ENCODE measurements at places on chromosomes 12 and 14. TPM values are rescaled to one million over a fixed set of nuclear protein-coding genes. Genes with fewer than 3 reads are reported as not detected.

DNA sequence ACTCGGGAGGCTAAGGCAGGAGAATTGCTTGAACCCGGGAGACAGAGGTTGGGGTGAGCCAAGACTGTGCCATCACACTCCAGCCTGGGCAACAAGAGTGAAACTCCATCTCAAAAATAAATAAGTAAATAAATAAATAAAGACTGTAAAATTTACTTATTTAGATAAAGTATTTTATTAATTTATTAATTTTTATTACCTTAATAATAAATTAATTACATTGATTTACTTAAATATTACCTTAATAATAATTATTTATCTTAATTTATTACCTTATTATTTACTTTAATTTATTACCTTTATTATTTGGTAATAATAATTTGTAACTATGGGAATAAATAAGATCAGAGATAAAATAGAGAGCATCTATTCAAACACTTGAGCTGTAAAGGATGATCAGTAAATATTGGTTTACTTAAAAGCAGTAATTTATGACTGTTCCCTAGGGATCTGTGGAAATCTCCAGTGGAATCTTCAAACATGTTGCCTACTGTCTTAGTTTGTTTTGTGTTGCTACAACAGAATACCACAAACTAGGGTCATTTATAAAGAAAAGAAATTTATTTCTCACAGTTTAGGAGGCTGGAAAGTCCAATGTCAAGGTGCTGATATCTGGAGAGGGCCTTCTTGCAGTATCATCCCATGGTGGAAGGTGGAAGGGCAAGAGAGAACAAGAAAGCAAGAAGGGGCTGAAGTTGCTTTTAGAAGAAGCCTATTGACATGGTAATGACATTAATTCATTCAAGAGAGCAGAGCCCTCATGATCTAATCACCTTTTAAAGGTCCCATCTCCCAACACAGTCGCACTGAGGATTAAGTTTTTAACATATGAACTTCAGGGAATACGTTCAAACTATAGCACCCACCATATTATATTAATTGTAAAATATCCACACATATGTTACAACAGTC, 37.1 kb downstream of the SOCS2 start:
- no peak for DNase-seq

- no peak for DNase-seq
Observed at GRCh38 chr12:78028426-78028825, 197.7 kb downstream of the NAV3 start.

The PPP2R5E gene
- 13.7 TPM for total RNA-seq

The ABCC9 gene
- 65.9 TPM for total RNA-seq

The TEAD4 gene
- 1.6 TPM for total RNA-seq

GRCh38 chr12:68109001-68109400, 50.5 kb downstream of the IFNG start:
- DNase-seq: no peak

The TAMALIN gene
- total RNA-seq: 5.5 TPM

GRCh38 chr12:31874961-31875608, 84.1 kb upstream of the RESF1 start:
- no peak for DNase-seq

GRCh38 chr12:121579981-121580868, 598 bp downstream of the KDM2B start:
- peak; percentile 72 for DNase-seq

GRCh38 chr14:97452314-97452713, 655.1 kb downstream of the VRK1 start:
- DNase-seq: no peak

The RALGAPA1 gene
- total RNA-seq: 21.1 TPM

- DNase-seq: no peak
Observed at GRCh38 chr14:76867516-76868453, 41.6 kb downstream of the LRRC74A start.

The KCNA1 gene
- total RNA-seq: not detected

The RNASE3 gene
- total RNA-seq: not detected

DNA sequence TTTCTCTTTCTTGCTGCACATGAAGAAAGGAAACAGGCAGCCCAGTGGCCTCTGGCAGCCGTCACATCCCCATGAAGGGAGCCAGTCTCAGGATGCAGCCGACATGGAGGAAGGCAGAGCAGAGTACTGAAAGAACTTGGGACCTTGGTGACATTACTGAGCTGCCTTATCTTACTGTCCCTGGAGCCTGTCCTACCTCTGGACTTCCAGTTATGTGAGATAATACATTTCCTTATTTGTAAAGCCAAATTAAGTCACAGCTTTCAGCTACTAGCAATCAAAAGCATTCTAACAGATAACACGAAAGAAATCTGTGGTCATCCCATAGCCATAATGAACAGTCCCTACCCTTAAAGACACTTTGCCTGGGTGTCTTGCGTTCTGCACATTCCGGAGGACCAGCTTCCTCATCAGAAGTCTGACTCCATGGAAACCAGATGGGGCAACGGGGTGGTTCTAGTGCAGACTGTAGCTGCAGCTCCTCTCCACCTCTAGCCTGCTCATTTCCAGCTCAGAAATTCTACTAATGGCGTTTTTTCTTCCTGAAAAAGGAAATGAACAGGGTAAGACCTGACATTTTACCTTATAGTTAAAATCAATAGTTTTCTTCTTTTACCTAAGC, 7.8 kb upstream of the EGLN3 start:
- DNase-seq: no peak

GRCh38 chr14:91998667-91999570, 40.9 kb downstream of the TRIP11 start:
- DNase-seq: no peak

The ZNF26 gene
- total RNA-seq: 5.1 TPM

The CCDC175 gene
- not detected for total RNA-seq

- DNase-seq: peak; percentile 79
Observed at GRCh38 chr12:95336387-95337067, 118.9 kb downstream of the VEZT start.

GRCh38 chr14:43937001-43937400, 570.1 kb downstream of the FSCB start:
- DNase-seq: no peak

The LRRC10 gene
- not detected for total RNA-seq

GRCh38 chr14:61168141-61168540, 113.0 kb downstream of the TMEM30B start:
- no peak for DNase-seq

- DNase-seq: peak; percentile 63
Observed at GRCh38 chr12:1791104-1791841, 29.1 kb upstream of the LRTM2 start.

The ZNF385A gene
- total RNA-seq: 3.3 TPM

The BCL2L14 gene
- not detected for total RNA-seq

DNA sequence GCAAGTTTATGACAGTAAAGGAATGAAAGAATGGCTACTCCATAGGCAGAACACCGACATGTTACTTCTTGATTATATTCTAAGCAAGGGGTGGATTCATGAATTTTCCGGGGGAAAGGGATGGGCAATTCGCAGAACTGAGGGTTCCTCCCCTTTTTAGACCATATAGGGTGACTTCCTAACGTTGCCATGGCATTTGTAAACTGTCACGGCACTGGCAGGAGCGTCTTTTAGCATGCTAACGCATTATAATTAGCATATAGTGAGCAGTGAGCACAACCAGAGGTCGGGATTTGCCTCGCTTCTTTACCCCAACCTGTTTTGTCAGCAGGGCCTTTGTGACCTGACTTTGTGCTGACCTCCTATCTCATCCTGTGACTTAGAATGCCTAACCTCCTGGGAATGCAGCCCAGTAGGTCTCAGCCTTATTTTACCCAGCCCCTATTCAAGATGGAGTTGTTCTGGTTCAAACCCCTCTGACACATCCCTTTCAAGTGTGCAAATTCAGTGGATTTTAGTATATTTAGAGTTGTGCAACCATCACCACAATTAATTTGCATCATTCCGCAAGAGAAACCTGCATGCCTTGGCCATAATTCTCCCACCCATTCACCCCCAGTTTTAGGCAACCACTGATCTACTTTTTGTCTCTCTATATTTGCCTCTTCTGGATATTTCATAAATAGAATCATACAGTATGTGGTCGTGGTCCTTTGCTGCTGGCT, 27.4 kb downstream of the PALS1 start:
- no peak for DNase-seq

GRCh38 chr12:119679490-119679889, 11.6 kb downstream of the PRKAB1 start:
- DNase-seq: no peak

- DNase-seq: no peak
Observed at GRCh38 chr12:119775246-119775895, 101.7 kb downstream of the CIT start.

DNA sequence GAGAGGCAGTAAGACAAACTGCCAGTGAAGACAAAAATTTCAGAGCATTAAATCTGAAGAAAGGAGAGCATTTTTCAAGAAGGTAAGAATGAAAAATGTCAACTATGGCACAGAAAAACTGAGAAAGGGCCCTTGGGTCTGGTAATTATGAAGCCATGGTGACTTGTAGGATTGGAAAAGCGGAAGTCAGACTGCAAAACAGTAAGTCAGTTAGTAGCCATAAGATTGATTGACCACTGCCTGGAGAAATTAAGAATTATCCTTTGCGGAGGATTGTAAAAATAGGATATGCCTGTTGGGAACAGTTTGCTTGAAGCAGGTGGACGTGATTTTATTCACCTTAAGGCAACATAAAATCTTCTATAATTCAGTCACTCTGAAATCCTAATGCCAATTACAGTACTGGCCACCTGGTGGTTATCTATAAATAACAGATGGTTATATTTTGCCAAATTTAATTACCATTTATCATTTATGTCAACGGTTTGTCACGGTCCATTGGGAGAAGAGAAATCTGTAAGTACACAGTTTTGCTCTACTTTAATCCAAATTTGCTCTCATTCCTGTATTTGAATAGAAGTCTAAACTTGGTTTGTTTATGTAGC, 127.1 kb upstream of the CNTN1 start:
- DNase-seq: no peak

- DNase-seq: no peak
Observed at GRCh38 chr12:120115066-120115465, 1.5 kb downstream of the RAB35 start.

The P3H3 gene
- total RNA-seq: 1.4 TPM

DNA sequence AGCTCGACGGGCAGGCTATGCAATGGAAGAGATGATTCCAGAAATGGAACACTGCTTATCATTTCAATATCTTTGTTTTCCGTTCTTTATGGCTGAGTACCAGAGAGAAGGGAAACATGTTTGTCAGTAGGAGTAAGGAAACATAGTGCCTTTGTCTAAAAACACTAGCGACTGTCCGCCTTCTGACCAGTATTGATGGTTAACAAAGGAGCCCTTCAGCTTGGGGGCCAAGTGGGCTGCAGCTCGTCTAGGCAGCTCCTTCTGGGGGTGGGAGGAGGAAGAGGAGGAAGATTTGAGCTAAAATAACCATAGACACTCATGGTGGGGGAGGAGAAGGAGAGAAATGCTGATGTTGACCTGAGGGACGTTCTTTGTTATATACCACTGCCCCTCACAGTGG, 15.0 kb downstream of the COQ5 start:
- no peak for DNase-seq

- DNase-seq: no peak
Observed at GRCh38 chr12:57134949-57135348, 6.7 kb downstream of the LRP1 start.

DNA sequence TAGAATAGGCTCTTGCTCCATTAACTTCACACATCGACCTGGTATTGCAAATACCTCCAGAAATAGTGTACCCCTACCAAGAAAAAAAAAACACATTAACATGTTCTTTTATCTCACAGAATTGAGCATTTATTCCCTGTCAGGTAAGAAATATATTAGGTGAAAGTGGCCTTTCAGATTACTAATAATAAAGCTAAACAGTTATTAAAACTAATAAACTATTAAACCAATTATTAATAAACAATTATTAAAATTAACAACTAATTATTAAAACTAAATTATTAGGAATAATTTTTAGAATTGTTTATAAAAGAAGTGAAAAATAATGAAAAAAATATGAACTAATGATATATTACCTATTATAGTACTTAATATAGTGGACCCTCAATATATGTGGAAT, 7.2 kb upstream of the AK7 start:
- DNase-seq: no peak

The ACADS gene
- total RNA-seq: 198 TPM

Data from left lobe of liver (tissue), 2 donors.